ENCODE measurements at places on chromosomes 16 and 17.

DNA sequence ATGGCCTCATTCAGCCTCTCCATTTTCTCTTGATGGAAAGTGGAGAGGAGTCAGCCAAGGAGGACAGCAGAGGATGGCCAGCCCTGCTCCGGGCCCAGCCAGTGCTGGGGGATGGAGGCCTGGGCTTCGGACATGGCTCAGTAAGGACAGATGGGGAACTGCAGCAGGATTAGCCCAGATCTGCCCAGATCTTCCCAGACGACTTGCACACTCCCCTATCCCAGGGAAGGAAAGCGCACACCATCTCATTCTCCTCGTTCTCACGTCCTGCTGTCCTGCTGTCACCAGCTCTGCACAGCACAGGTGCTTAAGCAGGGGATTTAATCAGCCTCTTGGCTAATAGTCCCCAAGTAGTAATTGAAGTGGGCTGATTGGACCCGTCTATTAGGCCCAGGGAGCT is 100.2 kb upstream of the SDK2 start:
- no peak for DNase-seq

DNA sequence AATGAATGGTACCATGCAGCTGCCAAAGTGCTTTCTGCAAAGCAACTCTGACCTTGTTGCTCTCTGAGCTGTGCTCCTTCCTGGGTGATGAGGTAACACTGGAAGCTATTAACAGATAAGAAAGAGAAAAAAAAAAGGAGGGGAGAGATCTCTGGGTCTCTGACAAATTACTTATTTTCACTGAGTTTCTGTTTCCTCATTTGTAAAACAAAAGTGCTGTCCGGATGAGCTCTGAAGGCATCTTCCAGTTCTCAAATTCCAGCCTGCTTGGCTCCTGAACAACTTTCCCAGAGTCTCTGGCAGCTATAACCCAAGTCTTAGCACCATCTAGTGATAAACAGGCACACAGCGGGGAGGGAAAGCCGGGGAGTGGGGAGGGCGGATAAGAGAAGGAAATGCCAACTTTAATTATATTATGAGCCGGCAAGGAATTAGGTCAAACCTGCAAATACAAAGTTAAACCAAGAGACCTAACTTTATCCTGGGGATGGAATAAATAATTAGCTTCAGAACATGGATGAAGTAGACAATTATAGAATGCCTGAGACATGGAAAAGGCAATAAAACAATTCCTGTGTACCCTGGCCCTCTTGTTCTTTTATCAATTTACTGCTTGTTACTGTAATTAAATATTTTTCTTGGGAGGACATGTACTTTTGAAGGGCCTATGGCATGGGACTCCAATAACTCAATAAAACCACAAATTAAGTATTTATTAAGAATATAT is 61.3 kb upstream of the KIFC3 start:
- DNase-seq: no peak

- no peak for DNase-seq
Observed at GRCh38 chr17:34997355-34997862, 17.1 kb downstream of the LIG3 start.

GRCh38 chr17:60188759-60189158 is 39.0 kb downstream of the CA4 start:
- DNase-seq: no peak

GRCh38 chr16:74261068-74261467 is 35.5 kb upstream of the PSMD7 start:
- no peak for DNase-seq

DNA sequence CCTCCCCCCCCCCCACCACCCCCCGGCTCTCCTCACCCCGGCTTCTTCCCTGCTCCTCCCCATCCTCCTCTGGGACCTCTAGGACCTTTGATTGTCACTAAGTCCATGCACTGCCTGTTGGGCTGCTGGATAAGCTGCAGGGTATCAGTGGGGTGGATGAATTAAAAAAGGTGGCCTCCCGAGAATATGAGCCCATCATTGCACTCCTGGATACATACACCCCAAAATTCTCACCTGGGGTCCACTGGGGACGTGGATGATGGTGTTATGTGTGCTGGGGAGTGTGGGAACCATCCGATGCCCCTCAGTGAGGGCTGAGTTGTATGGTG is 88.8 kb downstream of the IRF8 start:
- DNase-seq: no peak

Data from stimulated activated CD4-positive, alpha-beta T cell treated with anti-CD3 and anti-CD28 coated beads, Interleukin-4, amount 100 ng/mL, for 48 hours (primary cell).